Pons (tissue), 1 donor: ENCODE measurements at places on chromosomes 6 and 20.

DNA sequence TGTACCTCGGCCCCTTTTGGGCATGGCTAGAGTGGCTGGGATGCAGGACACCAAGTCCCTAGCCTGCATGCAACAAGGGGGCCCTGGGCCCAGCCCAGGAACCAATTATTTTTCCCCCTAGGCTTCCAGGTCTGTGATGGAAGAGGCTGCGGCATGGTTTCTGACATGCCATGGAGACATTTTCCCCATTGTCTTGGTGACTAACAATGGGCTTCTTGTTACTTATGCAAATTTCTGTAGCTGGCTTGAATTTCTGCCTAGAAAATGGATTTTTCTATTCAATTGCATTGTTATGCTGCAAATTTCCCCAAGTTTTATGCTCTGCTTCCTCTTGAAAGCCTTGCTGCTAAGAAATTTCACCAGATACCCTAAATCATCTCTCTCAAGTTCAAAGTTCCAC, 1269.6 kb upstream of the CITED2 start:
- peak; percentile 53 for DNase-seq

- DNase-seq = no peak
Observed at GRCh38 chr20:9974324-9974723, 60.5 kb upstream of the ANKEF1 start.

GRCh38 chr6:150930841-150931240, 65.3 kb downstream of the MTHFD1L start:
- no peak for DNase-seq

GRCh38 chr6:95786802-95787201, 209.5 kb downstream of the MANEA start:
- no peak for DNase-seq

DNA sequence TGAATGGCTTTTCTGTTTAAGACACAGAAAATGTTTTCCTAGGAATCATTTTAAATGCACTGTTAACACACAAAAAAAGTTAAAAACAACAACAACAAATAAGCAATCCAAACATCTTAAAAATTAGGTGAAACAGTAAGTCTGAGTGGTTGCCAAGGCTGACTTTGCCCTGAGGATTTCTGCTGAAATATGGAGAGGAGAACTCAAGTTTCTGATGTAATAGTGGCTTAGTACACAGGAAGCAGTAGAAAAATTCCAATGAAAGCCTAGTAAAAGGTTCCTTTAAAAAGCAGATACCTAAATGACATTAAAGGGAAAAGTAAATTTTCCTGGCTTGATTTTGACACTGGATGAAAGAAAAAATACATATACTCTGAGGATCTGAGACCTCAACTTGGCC, 184.2 kb downstream of the EPM2A start:
- no peak for DNase-seq
